Epithelial cell of alveolus of lung (primary cell): ENCODE measurements at places on chromosomes 6 and 20. TPM values are rescaled to one million over a fixed set of nuclear protein-coding genes. Genes with fewer than 3 reads are reported as not detected.

The KHDC1L gene
- not detected in 2 replicates for total RNA-seq

The HUS1B gene
- total RNA-seq, result 0.40 and 0.91 TPM in 2 replicates

The HLA-DRA gene
- total RNA-seq, result not detected in 2 replicates

The SUMO4 gene
- total RNA-seq, result 4.8 TPM in 1 of 2 replicates, not detected in the other

The B3GAT2 gene
- total RNA-seq, result under 0.01 TPM in 1 of 2 replicates, not detected in the other

The TMEM14C gene
- total RNA-seq, result 142 and 224 TPM in 2 replicates

The C6orf141 gene
- 1.6 and 3.2 TPM in 2 replicates for total RNA-seq

The IL17F gene
- total RNA-seq, result not detected in 2 replicates

The CEP85L gene
- 9.7 and 14.5 TPM in 2 replicates for total RNA-seq

The OR12D3 gene
- not detected in 2 replicates for total RNA-seq

The PHACTR1 gene
- total RNA-seq, result 0.16 and 1.6 TPM in 2 replicates

The SAMD10 gene
- 1.3 and 4.0 TPM in 2 replicates for total RNA-seq

The RSPH9 gene
- total RNA-seq, result 0.24 and 0.78 TPM in 2 replicates

The TP53TG5 gene
- total RNA-seq, result not detected in 2 replicates

The ABHD16A gene
- 28.1 and 28.7 TPM in 2 replicates for total RNA-seq

The MAS1L gene
- total RNA-seq, result not detected in 2 replicates

The PACSIN1 gene
- not detected in 2 replicates for total RNA-seq

The SPEF1 gene
- total RNA-seq, result not detected in 2 replicates

The VWA7 gene
- total RNA-seq, result 0.13 TPM in 1 of 2 replicates, not detected in the other

The COL11A2 gene
- total RNA-seq, result 0.16 TPM in 1 of 2 replicates, not detected in the other

The CITED2 gene
- total RNA-seq, result 79.1 and 247 TPM in 2 replicates
